ENCODE measurements at places on chromosomes 5 and 9.
A peak's percentile ranks its signal among the peaks of the same experiment; 100 is the strongest.

- peak; percentile 66 for DNase-seq
These were observed 27.3 kb downstream of the SLC31A2 start for GRCh38 chr9:113178087-113178486.

GRCh38 chr9:97959585-97959984 is 21.6 kb upstream of the HEMGN start:
- no peak for DNase-seq

GRCh38 chr5:137004279-137004678 is 494.8 kb downstream of the SPOCK1 start:
- DNase-seq = no peak

DNA sequence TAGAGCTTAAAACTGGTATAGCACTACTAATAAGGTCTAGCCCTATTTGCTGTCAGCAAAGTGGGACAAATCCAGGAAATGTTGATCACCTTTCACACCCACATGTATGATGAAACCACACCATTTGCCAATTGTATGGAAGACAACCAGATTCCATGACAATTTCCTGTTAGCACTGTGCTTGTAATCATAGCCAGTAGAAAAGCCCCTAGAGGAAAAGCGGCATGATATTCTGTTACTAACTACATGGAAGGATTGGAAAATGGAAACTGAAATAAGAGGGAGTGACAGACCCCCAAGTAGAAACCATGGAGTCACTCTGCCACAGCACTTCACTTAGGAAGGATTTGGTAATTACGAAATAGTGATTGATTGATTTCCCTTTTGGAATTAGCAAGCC is 923 bp downstream of the SPATA6L start:
- DNase-seq = no peak

DNA sequence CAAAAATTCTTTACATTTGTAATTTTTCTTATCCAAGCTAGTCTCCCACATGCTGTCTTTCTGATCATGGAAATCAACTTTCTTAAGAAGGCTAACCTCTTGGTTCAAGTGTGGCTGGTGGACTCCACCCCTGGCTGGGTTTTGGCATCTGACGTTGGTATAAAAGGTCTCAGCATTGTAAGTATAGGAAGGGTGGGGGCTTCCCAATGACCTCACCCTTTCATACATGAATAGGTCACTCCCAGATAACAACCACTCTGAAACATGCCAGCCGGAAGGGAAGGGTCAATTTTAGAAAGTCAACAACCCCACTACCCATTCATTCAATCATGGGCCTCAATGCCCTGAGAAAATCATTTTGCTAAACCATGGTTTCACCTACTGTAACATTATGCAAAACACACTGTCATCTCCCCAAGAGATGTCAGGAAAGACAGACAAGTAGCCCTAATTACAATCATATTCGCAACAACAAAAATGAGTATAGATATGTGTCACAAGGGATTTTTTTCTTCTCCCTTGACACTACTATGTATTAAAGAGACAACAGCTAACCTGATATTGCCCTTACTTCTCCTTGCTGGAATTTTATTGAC is 31.9 kb upstream of the PCSK5 start:
- DNase-seq = no peak

DNA sequence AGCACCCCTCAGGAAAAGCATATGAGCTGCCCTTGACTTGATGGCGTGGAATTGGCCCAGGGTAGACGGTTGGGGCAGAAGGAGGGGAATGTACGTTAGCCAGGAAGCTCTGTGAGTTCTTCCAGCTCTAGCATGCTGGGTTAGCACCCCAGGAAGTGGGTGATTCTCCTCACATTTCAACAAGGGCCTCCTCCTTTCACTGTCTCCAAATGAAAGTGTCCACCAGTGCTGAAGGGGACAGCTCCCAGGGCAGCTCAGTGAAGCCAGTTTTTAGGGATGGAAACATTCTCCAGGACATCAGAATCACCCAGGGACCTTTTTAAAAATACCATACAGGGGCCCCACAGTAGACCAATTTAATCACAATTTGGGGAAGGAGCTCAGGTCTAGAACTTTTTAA is 17.2 kb upstream of the AFAP1L1 start:
- DNase-seq = no peak

DNA sequence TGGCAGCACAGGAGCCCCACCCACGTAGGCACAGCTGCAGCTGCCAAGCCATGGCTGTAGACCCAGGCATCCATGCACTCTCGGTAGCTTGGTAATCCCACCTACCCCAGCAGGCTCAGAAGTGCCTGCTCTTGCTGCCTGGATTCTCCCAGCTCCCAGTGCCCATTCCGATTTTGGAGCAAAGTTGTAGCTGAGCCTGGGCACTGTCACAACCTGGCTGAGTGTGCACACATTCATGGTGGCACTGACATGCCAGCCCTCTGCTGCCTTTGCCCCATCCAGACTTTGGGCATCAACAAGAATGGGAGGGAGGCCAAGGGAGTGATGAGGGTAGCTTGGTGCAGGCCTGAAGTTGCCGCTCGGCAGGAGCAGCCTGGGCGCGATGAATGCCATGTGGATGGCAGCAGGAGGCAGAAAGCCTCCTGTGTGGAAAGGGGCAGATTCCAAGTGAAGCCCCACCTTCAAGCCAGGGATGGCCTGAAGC is 936.6 kb upstream of the PTPRD start:
- no peak for DNase-seq

GRCh38 chr5:143338658-143339366 is 64.7 kb downstream of the NR3C1 start:
- DNase-seq = peak; percentile 59

DNA sequence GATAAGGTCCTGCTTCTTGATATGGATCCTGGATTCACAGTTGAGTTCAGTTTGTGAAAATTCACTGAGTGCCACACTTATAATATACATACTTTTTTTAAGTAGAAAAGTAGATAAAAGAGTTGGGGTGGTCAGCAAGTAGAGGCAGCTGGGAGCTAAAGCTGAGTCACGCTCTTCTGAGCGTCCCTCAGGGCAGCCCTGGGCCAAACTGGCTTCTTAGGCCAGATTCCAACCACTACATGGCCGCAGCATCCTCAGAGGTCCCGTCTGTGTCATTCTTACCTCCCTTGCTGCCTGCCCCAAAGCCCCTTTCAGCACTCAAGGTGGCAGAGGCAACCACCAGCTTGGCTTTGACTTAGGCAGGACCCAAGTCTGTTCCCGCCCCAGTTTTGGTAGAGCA is 123.3 kb upstream of the TBC1D2 start:
- no peak for DNase-seq

DNA sequence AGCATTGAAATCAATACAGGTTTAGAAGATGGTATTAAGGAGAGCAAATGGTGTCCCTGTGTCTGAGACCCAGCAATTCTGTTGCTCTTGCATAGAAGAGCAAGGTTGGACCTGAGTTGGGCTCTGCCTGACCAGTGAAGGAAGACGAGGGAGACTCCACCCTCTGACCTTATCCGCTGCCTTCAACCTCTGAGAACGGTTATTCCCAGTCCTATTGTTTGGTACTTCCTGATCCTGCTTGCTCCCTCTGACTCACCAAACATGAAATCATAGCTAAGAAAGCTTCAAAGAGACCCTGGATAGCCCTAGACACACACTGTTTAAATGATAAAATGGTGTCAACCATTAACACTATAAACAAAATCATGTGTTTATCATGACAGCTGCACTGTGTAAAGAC is 218.5 kb downstream of the PLK2 start:
- no peak for DNase-seq

- DNase-seq = no peak
These were observed 1.4 kb upstream of the SPATA6L start for GRCh38 chr9:4667681-4668080.

DNA sequence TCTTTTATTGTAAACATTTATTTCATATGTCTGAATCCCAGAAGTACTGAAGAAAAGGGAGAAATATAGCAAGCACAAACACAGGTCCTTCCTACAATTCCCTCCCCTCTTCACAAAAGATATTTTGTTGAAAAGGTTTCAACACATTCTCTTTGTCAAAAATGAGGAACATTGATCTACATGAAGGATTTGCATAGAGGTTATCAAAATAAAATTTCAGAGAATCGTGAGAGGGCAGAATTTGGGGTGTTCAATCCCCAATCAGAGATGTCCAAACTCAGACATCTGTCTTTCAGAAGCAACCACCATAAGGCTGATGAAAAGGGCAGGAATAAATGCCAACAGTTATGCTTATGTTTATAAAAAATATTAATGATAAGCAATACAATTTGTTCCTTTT is 69.2 kb downstream of the MARCHF3 start:
- DNase-seq = no peak

DNA sequence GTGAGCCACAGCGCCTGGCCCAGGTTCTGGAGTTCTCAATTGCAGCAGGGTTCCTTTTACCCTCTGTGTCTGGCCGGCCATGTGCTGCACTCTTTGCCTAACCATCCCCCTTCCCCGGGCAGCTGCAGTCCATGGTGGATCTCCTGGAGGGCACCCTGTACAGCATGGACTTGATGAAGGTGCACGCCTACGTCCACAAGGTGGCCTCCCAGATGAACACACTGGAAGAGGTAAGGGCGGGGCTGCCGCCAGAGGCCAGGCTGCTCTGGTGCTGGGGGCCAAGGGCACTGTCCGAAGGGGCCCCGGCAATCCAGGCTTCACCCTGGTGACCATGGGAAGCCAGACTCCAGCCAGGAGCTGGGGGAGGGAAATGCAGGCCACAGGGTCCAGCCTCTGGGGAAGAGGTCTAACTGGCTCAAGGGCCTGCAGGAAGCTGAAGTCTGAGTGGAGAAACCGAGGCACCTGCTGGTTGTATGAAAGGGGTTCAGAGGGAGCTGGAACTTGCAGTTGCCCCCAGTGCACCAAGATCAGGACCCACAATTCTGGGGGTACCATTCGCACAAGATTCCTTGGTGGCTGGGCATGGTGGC is 18.1 kb downstream of the OLFML2A start:
- no peak for DNase-seq

- no peak for DNase-seq
These were observed 10.6 kb downstream of the FGFR4 start for GRCh38 chr5:177097016-177097985.

- DNase-seq = no peak
These were observed 243.4 kb upstream of the KCNN2 start for GRCh38 chr5:114118511-114118910.

GRCh38 chr9:83199832-83200231 is 136.9 kb upstream of the RASEF start:
- DNase-seq = no peak

DNA sequence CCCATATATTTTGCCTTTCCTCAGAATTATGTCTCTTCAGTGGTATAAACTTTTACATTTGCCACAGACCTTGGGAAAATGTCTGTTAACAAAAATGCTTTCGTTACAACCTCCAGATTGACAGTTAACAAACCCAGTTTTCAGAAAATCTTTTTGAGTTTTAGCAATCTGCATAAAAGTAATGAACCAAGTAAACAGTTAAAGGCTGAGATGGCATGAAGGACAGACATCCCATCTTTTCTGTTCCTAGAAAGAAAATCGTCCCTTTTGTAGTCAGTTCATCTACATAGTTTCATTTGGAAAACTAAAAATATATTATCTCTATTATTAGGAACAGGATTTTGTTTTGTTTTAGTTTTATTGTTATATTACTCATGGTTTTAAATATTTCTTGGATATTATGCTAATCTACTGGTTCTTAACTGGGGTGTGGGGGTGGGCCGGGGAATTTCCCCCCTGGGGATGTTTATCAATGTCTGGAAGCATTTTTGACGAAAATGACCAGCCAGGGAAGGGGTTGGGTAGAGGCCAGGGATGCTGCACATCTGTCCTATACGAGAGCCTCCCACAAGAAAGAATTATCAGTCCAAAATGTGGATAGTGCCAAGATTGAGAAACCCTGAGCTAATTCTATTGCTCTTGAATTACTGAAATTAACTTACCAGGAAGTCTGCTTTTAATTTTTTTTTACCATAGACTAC is 11.9 kb downstream of the FYB1 start:
- no peak for DNase-seq

DNA sequence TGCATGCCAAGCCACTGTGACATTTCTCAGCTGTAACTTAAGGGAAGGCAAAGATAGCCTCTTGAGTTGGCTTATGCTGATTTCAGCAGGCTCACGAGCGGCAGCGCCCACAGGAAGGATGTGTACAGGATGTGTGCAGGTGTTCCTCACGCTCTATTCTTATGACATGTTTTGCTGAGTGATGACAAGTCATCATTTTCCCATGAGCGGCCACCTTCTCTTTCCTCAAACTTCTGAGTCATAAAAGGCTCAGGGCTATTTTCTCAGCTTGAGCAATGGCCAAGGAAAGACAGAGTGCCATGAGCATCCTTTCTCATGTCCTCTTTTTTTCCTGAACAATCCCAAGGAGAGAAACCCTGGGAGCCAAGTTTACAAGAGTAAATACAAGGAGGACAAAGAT is 365.9 kb downstream of the PLK2 start:
- DNase-seq = no peak

DNA sequence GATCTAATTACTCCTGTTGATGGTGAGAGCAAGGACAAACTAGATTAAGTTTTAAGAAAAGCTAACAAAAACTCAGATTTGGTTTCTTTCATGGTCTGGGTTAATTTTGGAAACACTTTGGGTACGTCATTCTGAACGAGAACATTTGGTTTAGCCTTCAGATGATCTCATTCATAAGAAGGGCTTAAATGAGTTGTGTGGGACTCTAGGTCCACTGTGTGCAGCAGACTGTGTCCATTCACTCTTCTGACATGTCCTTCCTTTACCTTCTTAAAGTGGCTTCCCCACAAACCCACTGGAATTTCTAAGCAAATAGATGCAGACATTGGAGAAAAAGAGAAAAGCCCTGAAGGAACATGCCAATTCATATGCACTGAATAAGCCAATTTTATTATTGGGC is 96.8 kb downstream of the FBXO4 start:
- DNase-seq = peak; percentile 1

DNA sequence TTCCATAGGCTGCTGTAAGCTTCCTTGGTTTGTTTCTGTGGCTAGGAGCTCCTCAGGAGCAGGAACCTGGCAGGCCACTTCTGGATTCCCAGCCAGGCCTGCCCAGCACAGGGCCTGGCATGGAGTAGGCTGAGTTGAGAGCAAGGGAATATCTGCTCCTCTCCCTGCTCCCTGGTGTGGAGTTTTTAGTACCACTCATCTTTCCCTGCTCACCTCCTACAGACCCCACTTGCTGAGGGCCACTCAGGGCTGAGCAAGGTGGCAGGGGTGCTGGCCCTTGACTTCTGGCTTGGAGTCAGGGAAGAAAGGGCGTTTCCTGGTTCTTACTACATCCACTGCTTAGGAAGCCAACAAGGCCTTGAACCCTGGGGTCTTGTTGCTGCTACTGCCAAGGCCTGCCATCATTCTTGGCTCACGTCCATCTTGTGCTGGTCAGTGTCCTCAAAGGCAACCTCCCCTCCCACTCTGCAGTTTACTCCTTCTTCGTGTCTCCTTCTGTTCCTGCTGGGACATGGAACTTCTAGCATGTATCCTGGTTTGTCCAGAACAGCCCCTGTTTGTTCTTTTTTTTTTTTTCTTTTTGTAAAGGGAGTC is 54.9 kb downstream of the PSD2 start:
- no peak for DNase-seq

GRCh38 chr5:27216367-27216950 is 178.1 kb upstream of the CDH9 start:
- DNase-seq = no peak

DNA sequence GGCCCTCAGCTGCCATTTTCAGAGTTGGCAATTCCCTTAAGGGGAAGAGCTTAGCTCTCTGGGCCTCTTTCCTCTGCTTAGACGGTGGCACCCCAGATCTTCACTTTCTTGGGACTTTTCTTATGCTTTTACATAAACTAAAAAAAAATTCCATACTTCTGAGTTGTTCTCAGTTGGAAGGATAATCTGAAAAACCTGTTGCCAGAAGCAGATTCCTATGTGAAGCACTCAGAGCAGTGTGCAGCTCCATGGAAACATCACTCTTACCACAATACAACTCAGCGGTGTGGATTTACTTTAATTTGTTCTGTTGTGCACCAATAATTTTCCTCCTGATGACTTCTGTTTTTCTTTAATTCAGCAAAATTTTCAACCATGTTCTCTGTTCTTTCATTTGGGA is 44.1 kb upstream of the MROH2B start:
- DNase-seq = peak; percentile 28

All from foreskin fibroblast (primary cell).